ENCODE measurements at places on chromosomes 13 and 19.

DNA sequence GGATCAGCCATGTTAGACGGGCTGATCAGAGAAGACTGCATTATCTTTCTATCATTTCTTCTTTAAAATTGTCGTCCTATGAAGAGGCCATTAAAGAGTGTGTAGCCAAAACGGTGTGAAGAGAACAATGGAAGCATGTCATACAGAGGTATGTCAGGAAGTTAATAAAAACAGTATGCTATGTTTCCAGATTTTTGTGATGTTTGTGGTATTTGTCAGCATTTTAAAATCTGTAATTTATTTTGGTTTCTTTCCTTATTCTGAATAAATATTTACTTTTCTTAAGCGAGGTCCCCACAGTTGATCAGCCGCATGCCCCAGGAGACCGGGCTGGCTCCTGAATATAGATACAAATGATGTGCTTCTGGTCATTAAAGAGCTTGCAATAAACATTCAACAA is 142.9 kb upstream of the SERP2 start:
- no peak for DNase-seq

DNA sequence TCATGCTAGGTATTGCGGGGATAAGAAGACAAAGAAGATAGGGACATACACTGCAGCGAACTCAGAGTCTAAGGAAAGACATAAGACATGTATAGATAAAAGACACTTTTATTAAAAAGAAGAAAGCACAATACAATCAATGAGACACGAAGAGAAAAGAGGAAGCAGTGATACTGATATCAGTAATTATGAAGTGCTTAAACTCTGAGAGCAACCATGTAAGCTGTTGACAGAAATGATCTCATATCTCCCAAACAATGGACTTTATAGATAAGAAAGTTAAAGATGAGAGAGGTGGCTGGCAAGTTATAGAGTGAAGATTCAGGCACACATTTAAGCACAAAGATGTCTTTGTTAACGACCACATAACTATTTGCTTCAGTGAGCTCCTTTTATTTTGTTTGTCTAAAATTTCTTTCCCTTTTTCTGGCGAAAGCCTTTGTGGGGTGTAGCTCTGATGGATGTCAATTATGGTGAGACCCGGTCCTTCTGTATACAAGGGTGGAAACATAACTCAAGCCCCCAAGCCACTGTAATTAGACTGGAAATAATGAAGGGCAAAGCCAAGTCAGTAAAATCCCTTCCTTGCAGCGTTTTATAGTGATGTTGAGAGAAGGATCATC is 818.0 kb upstream of the SLC10A2 start:
- no peak for DNase-seq

- DNase-seq: no peak
Observed at GRCh38 chr13:113919761-113920559, 53.9 kb downstream of the C13orf46 start.

DNA sequence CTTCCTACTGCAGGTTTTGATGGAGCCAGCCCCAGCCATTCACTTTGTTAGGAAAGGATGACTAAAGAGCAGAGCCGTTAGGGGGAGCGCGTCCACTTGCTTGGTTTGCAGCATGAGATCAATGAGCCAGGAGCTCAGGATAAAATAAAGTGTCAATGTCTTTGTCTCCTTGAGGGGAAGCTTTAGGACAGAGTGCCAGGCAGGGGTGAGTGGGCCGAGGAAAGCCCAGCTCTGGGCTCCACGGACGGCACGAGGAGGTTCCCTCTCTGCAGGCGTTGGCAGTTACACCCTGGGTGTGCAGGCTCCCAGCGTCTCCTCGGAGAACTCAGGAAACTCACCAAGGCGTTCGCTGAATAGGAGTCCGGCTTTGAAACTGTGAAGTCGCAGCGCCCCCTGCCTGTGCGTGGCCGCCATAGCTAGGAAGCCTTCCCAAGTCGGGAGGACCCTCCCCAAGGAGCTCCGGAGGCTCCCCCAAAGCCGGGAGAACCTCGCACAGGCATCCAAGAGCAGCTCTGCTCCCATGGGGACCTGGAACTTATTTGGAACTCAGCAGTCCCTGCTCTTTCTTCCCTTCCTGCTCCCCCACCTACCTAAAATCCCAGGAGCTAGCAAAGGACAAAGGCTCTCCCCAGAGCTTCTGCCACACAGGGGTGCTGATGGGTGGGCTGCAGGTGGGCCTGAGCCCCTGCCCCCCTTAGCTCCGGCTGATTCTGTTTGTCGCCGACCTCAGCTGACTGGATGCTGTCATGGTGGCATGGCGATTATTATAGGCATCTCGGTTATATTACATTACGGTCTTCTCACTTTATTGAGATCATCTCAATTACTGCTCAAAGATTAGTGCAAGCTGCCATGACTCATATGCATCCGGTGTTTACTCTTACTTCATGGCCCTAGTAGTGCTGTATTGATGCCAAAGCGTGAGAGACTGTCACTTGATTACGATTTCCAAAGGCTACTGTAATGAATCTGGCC is 34.4 kb downstream of the GSX1 start:
- peak; percentile 44 for DNase-seq

- DNase-seq: no peak
Observed at GRCh38 chr13:85797311-85797710, 1.9 kb downstream of the SLITRK6 start.

GRCh38 chr13:28394422-28394821 is 100.5 kb downstream of the FLT1 start:
- no peak for DNase-seq

GRCh38 chr13:33994826-33995502 is 177.0 kb downstream of the RFC3 start:
- no peak for DNase-seq

DNA sequence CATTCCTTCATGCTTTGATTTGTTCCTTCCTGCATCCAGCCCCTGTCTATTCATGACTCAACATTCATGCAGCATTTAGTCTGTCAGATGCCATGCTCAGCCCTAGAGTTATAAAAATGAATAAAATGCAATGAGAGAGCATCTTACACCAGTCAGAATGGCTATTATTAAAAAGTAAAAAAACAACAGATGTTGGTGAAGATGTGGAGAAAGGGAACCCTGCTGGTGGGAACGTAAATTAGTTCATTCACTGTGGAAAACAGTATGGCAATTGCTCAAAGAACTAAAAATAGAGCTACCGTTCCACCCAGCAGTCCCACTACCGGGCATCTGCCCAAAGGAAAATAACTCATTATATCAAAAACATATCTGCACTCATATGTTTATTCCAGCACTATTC is 70.0 kb upstream of the GTF3A start:
- no peak for DNase-seq

DNA sequence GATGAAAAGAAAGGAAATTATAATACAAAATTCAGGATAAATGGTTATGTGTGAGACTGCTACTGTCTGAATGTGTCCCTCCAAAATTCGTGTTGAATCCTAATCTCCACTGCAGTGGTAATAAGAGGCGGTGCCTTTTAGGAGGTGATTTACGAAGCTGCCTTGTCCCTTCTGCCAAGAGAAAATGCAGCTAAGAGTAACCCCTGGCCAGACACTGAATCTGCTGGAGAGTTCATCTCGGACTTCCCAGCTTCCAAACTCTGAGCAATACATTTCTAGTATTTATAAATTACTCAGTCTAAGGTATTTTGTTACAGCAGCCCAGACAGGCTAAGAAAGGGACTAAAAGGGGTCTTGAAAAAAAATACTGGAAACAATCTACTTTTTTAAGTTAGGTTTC is 152.6 kb downstream of the KLF12 start:
- DNase-seq: no peak
